ENCODE measurements at places on chromosomes 11 and 22.

DNA sequence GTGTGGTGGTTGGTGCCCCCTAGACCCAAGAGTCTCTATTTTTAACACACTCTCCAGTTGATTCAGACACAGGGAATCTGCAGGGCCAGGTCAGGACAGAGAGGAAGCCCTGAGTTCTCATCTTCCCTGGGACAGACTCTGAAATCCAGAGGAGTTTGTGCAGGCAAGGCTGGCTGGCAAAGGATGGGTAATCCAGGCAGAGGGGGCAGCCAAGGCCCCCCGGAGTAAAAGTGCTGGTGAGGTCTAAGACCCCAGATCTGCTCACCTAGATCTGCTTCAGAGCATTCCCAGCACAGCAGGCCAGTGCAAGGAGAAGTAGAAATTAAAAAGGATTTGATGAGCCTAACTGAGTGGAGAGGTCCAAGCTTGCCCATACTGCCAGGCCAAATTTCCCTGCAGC lies 40.6 kb upstream of the MN1 start:
- no peak for DNase-seq

GRCh38 chr22:25125693-25126357 lies 73.8 kb upstream of the CRYBB3 start:
- no peak for DNase-seq

- no peak for DNase-seq
These were observed 335.7 kb upstream of the NARS2 start for GRCh38 chr11:78910322-78910721.

DNA sequence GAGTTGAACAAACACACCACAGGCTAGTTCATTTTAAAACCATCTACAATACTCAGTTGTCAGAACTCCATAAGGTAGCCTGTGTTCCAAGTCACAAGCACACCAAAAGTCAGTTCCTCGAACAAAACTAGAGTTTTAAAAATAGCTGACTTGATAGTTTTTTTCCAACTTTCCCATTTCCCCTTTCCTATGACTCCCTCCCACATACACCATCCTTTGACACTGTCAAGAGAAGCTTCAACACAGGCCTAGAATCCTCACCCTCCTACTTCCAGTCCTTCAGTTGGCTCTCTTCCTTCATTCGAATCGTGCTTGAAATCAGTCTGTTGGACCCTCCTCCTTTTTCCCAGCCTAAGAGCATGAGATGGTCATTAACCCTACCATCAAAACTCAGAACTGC lies 105.7 kb upstream of the AKIP1 start:
- DNase-seq: no peak

GRCh38 chr11:107669893-107670601 lies 41.8 kb downstream of the SLN start:
- DNase-seq: no peak

DNA sequence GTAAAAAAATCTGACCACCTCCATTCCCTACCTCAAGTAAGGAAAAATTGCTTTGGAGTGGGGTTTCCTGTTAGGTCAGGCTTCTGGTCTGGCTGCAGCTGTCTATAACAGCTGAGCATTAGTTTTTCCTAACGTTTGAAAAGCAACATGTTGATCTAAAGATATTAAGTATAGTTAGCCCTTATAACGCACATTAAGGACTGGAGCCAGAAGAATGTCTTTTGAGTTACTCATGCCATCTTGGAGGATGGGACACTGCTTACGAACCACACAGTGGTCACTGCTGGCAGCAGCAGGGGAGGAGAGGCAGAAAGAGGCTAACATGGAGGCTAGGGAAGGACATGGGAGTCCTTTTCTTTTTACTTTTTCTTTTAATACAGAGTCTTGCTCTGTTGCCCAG lies 44.1 kb upstream of the GDPD4 start:
- no peak for DNase-seq

DNA sequence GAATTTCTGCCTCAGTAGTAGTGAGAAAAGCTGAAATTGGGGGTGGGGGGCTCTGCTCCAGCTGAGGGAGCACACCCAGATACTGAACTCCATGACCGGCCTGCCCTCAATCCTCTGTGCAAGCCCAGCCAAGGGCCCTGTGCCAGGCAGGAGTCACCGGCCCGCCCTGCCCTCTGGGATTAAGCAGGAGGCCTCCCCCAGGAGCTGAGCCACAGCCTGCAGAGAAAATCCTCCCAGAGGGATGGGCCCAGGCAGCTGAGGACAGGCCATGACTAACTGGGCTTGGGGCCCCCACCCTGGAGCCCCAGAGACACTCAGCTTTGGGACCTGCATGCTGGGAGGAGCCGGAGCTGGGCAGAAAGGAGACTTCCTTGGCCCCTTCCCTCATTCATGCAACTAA lies 48.8 kb downstream of the MN1 start:
- DNase-seq: no peak

GRCh38 chr11:94450048-94450447 lies 43.6 kb downstream of the MRE11 start:
- DNase-seq: no peak

DNA sequence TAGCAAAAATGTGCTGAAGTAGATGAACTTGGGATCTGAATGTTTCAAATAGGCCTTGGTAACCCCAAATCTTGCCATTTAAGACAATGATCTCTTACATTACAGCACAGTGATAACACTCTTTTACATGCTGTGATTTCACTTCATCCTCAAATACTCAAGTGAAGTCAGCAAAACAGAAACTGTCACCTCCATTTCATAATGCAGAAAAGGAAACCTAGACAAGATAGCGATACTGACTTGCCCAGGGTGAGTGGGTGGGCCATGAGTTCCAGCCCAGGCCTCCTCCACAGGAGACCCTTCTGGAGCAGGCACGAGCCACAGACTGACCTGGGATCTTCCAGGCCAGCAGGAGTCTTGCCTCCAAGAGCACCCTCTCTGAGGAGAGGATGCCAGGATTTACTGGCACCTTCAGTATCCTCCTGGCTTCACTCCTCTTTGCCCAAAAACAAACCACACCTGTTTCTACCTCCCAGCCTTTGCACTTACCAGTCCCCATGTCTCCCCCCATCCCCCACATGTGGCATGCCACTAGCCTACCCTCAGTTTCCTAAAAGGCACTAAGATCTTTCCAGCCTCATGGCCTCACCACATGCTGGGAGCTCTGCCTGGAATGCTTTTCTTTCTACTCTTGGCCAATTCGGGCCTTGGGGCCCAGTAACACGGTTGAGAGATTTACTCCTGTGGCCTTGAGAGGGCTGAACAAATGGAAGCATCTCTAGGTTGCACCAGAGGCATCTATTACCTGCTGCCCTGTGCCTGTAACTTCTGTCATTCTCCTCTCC lies 1.9 kb upstream of the DGAT2 start:
- no peak for DNase-seq

DNA sequence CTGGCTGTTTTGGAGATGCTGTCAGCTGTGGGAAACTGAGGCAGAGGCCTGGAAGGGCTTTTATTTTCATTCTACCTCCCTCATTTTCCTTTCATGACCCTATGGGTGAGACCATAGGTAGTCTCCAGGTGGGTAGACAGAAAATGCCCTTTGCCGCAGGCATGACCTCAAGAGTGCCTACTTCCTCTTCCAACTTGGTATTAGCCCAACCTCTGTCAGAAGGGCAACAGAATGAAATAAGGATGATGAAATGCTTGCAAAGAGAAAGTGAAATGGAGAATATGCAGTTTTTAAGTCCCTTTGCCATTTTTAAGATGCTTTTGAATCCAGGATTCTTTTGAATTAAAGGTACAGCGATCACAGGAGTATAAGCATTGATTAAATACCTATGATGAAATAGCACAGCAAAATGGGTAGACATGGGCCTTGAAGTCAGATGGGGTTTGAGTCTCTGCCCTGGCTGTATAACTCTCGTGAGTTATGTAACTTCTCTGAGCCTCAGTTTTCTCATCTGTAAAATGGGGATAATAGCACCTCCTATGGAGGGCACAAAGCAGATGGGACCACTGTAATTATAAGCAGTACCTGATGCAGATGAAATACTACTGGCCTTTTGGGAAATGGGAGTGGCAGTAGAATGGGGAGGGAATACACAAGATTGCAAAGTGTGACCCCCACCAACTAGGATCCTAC lies 3.7 kb downstream of the ASPHD2 start:
- no peak for DNase-seq

DNA sequence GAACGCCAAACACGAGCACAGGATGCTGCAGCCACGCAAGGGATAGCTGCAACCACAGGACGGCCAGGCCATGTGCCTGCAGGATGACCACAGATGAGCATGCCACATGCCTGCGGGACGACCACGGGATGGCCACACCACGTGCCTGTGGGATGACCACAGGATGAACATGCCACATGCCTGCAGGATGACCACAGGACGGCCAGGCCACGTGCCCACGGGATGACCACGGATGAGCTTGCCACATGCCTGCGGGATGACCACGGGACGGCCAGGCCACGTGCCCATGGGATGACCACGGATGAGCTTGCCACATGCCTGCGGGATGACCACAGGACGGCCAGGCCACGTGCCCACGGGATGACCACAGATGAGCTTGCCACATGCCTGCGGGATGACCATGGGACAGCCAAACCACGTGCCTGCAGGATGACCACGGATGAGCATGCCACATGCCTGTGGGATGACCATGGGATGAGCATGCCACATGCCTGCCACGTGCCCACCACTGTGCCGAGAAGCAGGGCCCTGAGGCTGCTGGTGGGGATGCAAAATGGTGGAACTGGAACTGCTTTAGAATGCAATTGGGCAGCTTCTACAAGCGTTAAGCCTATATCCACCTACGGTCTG lies 12.8 kb upstream of the MOB2 start:
- no peak for DNase-seq

GRCh38 chr11:126101251-126101929 lies 38.7 kb upstream of the CDON start:
- no peak for DNase-seq

DNA sequence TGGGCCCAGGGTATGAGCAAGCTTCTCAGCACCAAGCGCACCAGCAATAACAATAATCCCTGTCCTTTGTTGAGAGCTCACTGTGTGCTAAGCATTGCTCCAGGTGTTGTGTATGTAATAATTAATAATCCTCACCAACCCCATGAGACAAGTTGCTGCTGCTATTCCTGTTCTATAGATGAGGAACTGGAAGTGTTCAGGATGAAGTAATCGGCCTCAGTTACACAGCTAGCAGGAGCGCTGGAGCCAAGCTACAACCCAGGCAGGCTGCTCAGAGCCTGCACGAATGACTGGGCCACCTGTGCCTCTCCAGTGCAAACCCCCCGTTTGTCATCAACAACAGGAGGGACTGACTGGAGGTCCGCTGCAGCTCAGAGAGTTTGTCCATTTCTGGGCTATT lies 35.2 kb upstream of the CECR2 start:
- DNase-seq: no peak

DNA sequence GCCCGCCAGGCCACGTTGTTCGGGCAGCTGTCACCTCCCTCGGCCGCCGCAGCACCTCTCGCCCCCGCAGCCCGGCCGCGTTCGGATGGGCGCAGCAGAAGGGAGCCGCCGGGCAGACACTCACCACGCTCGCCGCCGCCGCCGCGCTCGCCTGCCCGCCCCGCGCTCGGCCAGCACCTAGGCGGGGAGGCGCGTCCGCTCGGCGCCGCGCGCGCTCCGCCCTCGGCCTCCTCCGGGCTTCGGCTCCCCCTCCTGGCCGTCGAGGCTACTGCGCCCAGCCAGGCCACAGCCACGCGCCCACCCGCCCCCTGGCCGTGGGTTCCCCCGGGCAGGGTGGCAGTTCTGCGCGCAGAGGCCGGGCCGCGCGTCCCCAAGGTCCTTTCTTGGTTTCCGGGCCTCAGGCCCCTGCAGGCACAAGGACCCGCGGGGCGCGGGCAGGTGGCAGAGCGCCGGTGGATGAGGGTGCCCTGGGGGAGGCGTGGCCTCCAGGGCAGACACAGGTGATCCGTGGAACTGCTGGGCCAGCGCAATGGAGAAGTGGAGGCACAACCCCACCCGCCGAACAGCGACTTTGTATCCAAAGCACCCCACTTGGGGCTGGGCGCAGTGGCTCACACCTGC lies at the start of gene SLC25A22:
SLC25A22 (minus strand) TSS at position 189 of the 621 bp plus-strand sequence. CDS start 3,275 bp downstream, outside the sequence.
- peak; percentile 51 for DNase-seq

- no peak for DNase-seq
These were observed 70.6 kb upstream of the EP300 start for GRCh38 chr22:41021613-41022454.

GRCh38 chr11:78649361-78650215 lies 74.9 kb upstream of the NARS2 start:
- no peak for DNase-seq

GRCh38 chr11:11844272-11844671 lies 2.5 kb downstream of the USP47 start:
- DNase-seq: no peak

DNA sequence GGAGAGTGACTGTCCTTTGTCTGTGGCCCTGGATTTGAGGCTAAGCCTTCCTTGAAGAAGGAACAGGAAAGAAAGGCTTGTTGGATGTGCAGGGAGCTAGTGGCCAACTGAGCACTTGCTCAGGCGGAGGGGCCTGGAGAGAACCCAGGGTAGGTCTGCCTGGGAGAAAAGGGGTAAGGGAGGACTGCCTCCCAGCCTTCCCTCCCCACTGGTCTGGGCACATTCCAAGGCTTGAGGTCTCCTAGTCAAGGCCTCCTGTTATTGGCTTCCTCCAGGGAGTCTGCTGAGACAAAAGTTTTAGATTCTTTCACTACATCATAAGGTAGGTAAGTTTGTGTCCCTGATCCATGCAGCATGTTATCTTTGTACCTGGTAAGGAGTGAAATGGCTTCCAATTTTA lies 15.2 kb downstream of the KCNQ1OT1 start:
- DNase-seq: no peak

GRCh38 chr11:61418136-61418535 lies 11.6 kb downstream of the CPSF7 start:
- DNase-seq: no peak

GRCh38 chr11:77267962-77268361 lies 33.5 kb downstream of the GDPD4 start:
- DNase-seq: no peak

- no peak for DNase-seq
These were observed 190.4 kb downstream of the MAML2 start for GRCh38 chr11:96152623-96153022.

GRCh38 chr22:19740586-19740985 lies 17.2 kb downstream of the GP1BB start:
- DNase-seq: no peak

DNA sequence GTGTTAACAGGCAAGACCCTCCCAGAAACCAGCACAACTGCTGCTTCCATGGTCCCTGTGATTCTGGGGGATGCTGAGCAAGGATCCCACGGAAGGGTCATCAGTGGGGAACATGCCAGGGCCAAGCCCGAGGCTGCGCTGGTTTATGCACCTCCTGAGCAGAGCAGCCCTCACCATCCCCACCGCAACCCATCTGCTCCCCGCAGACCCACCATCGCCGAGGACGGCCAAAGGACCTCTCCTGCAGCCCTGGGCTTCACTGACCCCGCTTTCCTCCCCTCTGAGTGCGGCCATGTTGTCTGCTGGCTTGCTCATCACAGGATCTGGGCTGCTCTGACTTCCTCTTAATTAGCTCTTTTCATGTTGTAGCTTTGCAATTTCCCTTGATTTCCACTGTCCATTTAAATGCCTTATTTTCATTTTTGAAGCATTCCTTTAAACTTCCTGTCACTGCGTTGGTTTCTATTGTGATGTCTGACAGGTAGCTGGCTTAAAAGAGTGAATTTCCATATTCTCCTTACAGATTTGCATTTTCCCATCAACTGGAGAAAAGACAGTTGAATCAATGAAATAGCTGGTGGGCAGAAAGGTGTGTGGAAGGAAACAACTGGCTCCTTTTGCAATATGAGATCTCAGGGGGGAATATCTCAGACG lies 14.9 kb downstream of the TP53AIP1 start:
- DNase-seq: no peak
